ENCODE measurements at places on chromosomes 5 and 9.

DNA sequence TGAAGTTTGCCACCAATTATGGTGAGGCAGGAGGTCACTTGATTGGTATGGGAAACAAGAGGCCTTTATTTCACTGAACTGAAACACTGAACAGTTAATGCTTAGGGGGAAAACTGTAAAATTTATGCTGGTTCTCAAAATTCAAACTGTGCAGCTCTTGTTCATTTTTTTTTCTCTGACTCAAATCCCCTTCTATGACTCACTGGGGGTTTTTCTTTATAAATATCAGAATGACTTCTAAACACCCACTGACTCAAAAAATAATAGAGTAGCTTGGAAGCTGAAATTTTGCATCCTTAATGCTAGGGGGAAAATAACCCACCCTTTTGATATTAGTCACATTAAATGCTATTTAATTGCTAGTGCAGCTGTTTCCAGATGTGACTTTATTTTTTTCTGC, 24.1 kb upstream of the OTP start:
- no peak for DNase-seq

- DNase-seq, result no peak
Observed at GRCh38 chr9:19641046-19641445, 147.8 kb downstream of the SLC24A2 start.

GRCh38 chr5:149803641-149804468, 73.7 kb downstream of the PPARGC1B start:
- no peak for DNase-seq

GRCh38 chr5:110007101-110007500, 317.4 kb downstream of the MAN2A1 start:
- DNase-seq, result no peak

DNA sequence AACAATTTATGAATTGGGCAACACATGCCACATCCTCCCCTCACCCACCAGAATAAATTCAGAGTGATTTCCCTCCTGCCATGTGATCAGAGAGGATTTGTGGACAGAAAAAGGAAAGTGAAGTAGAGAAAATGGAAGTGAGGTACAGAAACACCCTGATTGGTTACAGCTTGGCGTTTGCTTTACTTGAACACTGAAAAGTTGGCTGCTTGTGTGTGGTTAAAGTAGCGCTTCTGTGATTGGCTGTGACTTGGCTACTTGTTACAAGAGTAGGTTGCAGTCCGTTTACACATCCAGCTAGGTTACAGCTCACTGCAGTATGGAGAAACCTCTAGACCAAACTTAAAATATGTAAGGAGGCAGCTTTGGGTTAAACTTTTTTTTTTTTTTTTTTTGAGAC, 205.2 kb upstream of the ZNF608 start:
- no peak for DNase-seq

All from activated CD4-positive, alpha-beta T cell treated with anti-CD3 and anti-CD28 coated beads, Interleukin-2, amount 10 ng/mL, durations not matched to agents 24 days and 14 days (primary cell).